ENCODE measurements at places on chromosomes 7 and 10.

- peak; percentile 93 for DNase-seq
These were observed 4.6 kb upstream of the FAM170B start for GRCh38 chr10:49138361-49138891.

DNA sequence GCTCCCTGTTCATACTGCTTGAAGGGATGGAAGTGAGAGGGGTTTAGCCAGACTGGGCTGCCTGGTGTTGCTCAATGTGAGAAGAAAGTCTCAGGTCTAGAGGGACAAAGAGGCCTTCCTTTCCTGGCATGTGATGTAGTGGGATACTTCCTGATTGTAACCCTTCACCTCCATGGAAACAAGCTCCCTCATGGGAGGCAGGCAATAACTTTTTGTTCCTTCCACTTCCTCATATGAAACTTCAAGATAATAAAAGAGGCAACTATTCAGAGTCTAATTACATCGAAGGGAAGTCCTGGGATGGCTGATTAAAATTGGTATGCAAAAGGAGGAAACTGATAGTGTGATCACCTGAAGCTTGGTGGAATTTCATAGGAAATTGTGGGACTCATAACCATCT lies 84.1 kb upstream of the ETV1 start:
- DNase-seq: no peak

- peak; percentile 96 for DNase-seq
These were observed 22.8 kb upstream of the ADAMTS14 start for GRCh38 chr10:70649526-70649925.

DNA sequence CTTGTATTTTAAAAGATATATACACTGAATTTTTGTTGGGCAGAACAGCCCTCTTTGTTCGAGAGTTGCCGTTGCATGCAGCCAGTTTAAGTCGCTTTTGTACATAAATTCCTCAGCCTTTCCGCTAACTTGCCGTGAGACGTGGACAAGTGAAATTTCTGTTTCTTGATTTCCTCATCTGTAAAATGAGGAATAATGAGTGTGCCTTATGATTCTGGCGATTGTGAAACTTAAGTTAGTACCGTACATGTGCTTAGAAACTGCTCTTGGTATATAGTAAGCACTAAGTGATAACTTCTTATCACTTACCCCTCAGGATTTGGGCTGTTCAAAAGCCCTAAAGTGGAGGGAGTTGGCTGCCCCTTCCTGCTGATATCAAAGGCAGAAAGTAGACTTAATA lies 1.4 kb downstream of the CCNJ start:
- DNase-seq: peak; percentile 75

GRCh38 chr7:158372400-158373342 lies 215.0 kb downstream of the PTPRN2 start:
- DNase-seq: no peak

DNA sequence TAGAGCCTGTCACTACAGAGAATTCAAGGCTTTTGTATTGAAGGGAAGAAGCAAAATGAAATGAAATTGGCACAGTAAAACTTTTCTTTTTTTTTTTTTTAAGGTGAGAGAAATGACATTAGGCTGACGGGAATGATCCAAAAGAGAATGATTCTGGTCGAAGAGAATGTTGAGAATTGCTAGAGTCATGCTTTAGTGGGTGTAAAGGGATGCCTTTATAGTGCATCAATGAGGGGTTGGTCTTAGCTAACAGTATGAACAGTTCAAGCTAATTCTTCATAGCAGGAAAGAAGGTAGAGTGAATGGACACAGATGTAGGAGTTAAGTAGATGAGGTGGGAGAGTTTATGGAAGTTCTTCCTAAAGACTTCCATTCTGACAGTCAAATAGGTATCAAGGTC lies 32.3 kb upstream of the LSM8 start:
- peak; percentile 81 for DNase-seq

- no peak for DNase-seq
These were observed 32.1 kb downstream of the TMEM60 start for GRCh38 chr7:77765906-77766800.

DNA sequence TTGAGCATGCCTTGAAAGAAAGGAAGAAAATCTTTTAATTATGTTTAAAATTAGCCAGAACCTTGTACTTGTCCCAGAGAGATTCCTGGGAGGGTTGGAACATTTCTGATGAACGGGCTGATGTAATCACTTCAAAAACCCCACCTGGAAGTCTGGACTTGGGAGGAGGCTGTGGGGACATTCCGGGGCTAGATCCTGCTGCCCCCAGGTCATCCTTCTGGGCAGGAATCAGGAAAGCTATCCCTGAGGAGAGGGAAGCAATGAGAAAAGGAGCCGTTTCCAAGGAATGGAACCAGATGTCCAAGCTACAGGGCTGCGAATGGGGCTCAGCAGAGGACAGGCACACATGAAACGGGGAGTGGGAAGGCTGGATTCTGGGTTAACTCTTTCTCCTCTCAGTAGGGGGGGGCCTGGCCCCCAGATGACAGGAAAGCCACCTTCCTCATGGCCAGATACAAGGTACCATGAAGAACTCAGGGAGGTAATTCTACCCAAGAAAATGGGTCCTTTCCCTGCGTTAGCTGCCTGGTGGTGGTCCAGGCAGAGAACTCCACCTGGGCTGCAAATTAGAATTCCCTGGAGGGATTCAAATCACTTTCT lies 280.1 kb downstream of the TCF7L2 start:
- DNase-seq: no peak

- no peak for DNase-seq
These were observed 15.7 kb downstream of the TMEM106B start for GRCh38 chr7:12226756-12227155.

- no peak for DNase-seq
These were observed 235.3 kb downstream of the PHF14 start for GRCh38 chr7:11208883-11209465.

DNA sequence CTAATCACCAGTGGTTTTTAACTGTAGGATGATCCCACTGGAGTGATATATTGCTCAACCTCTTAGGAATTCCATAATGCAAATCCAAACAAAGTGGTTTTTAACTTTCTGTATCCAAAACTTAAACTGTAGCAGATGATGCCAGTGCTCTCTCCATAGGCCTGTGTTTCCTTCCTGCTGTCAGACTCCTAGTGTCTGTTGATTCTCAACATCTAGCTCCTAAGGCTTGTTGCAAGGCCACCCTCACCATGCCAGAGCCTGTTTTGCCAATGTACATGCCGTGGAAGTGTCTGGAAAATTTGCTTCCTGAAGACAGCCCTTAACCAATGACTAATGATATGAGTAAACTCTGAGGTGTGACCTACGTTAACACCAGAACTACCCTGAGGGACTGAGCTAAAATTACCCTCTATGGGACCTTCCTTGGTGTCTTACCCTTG lies 39.3 kb downstream of the C1GALT1 start:
- DNase-seq: peak; percentile 88

DNA sequence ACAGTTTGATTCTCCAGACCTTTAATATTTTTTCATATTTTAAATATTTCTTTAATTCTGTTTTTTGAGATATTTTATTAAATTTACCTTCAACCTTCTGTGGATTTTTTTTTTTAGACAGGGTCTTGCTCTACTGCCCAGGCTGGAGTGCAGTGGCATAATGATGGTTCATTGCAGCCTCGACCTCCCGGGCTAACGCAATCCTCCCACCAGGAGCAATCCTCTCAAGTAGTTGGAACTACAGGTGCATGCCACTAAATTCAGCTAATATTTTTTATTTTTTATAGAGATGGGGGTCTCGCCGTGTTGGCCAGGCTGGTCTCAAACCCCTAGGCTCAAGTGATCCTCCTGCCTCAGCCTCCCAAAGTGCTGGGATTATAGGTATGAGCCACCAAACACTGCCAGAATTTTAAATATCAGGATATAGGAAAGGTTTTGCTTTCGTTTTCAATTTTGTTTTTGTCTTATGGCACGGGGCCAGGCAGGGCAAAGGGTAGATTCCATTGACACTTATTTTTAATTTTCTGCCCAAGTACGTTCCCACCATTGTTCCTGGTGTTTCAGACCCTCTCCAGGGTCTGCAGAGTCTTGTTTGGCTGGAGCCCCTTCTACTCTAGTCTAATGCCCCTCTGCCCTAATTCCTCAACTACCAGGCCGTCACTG lies 1.2 kb downstream of the TACC2 start:
- DNase-seq: no peak

DNA sequence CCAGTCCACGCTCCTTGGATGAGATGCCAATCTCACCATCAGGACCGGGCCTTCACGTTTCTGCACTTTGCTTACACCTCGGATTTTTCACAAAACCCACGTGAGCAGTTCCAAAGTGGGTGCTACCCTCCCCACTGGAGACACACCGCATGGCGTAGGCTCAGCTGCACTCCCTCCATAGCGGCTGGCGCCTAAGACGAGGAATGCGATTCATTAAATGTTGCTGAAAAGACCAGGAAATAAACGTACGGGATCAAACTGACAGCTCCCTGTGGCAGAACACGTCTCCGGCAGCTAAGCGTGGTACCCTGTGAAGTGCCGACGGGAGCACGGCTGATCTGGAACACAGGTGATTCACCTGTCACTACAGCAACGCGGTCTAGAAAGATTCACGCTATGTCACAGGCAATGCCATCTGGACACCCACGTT lies 209.0 kb downstream of the DIP2C start:
- DNase-seq: no peak

DNA sequence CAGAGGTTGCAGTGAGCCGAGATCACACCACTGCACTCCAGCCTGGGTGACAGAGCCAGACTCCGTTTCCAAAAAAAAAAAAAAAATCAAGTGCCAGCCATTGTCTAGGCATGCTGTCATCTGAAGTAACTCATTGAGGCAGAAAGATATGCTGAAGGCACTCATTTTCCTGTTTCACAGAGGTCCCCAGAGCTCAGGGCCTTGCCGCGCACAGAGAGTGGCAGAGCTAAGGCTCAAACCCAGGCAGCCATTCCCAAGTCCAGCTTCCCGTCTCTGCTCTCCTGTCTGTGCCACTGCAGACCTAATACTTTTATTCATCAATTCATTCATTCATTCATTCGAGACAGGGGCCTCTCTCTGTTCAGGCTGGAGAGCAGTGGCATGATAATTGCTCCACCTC lies 3.5 kb downstream of the GRIFIN start:
- DNase-seq: no peak

- peak; percentile 56 for DNase-seq
These were observed 23.7 kb upstream of the ITGB1 start for GRCh38 chr10:32981760-32982159.

GRCh38 chr7:6636741-6637543 lies at the start of gene ZNF316:
Gene ZNF316, plus strand, starts transcription at chr7:6637318. Its CDS starts 5,092 bp downstream, at chr7:6642410.
- DNase-seq: peak; percentile 78

DNA sequence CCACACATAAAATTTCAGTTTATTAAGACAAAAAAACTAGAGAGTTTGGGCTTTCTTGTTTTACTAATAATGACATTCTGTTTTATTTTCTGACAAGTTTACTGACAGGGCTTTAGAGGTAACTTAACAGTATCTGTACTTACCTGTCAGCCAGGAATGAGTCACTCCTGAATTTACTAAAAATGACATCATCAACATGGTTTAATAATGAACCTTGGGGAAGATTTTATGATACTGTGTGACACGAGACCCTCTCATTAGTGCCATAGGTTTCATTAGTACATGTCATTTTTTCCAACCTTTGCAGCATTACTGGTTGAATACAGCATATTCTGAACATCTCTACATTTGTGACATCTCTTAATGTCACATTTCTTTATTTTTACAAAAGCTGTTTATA lies 131.1 kb downstream of the KCND2 start:
- DNase-seq: peak; percentile 2

- DNase-seq: peak; percentile 81
These were observed 111.0 kb downstream of the EGFR start for GRCh38 chr7:55129541-55130394.

- DNase-seq: no peak
These were observed 11.4 kb downstream of the MTURN start for GRCh38 chr7:30146127-30146612.

DNA sequence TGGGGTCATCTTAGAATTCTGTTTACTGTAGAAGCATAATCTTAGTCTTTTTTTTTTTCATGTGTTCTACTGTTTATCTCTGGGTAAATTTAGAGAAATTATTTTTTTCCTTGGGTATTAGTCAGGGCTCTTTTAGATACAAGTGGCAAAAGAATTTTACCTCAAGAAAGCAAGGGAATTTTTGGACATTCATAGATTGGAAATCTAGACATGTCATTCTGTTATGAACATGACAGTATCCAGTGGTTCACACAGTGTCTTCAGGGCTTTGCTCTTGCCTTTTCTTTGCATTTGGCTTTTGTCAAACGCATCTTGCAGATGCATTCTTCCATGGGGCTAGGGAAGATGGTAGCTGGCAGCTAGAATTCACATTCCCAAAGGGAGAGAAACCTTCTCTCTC lies 13.7 kb upstream of the TAS2R41 start:
- DNase-seq: no peak

DNA sequence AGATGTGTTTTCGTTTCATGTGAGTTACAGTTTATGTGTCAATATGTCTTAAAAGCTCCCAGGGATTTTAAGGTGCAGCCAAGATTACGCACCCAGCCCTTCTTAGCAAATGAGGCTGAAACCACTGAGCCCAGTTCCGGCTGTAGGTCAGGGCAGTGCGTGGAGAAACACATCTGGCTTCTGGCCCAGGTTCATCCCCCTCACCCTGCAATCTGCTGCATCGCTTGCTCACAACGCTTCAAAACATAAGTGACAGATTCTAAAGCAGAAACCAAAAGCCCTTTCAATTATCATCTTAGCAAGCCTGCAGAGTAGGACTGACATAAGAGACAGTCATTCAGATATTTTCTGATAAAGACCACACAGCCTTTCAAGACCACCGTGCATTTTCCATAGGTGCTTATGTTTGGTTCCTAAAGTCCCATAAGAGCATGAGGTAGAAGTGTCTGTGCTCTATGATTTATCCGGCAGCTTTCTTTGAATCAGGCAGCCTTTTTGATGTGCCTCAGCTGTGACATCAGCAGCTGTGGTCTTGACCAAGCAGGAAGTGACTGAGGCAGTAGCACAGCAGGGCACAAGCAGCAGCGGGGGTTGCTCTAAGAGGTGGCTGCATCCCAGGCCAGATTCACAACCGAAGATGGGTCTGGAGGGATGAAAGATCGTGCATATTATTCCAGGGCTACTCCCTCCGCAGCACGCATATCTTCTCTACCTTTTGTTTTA lies 72.1 kb upstream of the LYZL2 start:
- DNase-seq: peak; percentile 72

- DNase-seq: no peak
These were observed 275.2 kb upstream of the MGMT start for GRCh38 chr10:129191797-129192196.

GRCh38 chr10:98880971-98881370 lies 354.7 kb downstream of the HPSE2 start:
- DNase-seq: no peak

DNA sequence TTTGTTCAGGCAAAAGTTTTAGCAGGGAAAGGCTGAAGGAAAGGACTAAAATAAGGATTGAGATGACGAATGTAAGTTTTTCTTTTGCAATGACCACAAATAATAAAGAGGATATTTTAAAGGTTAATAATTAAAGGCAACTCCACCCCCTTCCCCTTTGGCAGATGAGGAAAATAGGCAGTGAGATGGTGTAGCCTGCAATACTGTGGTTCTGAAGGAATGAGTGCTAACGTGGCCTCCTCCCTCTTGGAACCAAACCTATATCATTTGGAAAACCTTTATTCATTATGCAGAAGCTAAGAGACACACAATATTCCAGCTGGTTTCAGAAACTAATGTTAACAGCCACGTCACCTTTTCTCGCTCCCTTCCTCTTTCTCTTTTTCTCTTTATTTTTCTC lies 70.9 kb upstream of the COL1A2 start:
- DNase-seq: peak; percentile 60

GRCh38 chr7:111750878-111751277 lies 188.6 kb upstream of the IMMP2L start:
- DNase-seq: no peak

GRCh38 chr10:16392531-16393069 lies 44.2 kb upstream of the PTER start:
- no peak for DNase-seq

- no peak for DNase-seq
These were observed 716.5 kb upstream of the GRM3 start for GRCh38 chr7:85927226-85927625.

GRCh38 chr7:3721422-3721821 lies 420.4 kb downstream of the SDK1 start:
- no peak for DNase-seq

Data from GM23248 (cell line).